Dermis lymphatic vessel endothelial cell (primary cell): ENCODE measurements at places on chromosomes 16 and 17. TPM values are rescaled to one million over a fixed set of nuclear protein-coding genes. Genes with fewer than 3 reads are reported as not detected.

ITGB3 gene
- 357 and 435 TPM in 2 replicates for total RNA-seq

ZNF469 gene
- 0.26 and 0.33 TPM in 2 replicates for total RNA-seq

CBX2 gene
- total RNA-seq = 3.3 and 5.3 TPM in 2 replicates

KRTAP9-4 gene
- total RNA-seq = not detected in 2 replicates

CYB561 gene
- 5.9 and 12.6 TPM in 2 replicates for total RNA-seq

TBC1D28 gene
- not detected in 2 replicates for total RNA-seq

NPIPA8 gene
- total RNA-seq = not detected in 2 replicates

HSD3B7 gene
- 20.3 and 28.2 TPM in 2 replicates for total RNA-seq

HS3ST3B1 gene
- total RNA-seq = 0.43 and 1.0 TPM in 2 replicates

HCRT gene
- total RNA-seq = not detected in 2 replicates

TEKT1 gene
- total RNA-seq = 0.11 TPM in 1 of 2 replicates, not detected in the other

GNAO1 gene
- not detected in 2 replicates for total RNA-seq

SHBG gene
- total RNA-seq = 0.11 and 0.26 TPM in 2 replicates

EFNB3 gene
- 0.33 and 0.52 TPM in 2 replicates for total RNA-seq

TPSD1 gene
- not detected in 2 replicates for total RNA-seq

NATD1 gene
- total RNA-seq = 2.6 TPM in 2 replicates

ENPP7 gene
- total RNA-seq = not detected in 2 replicates

BHLHA9 gene
- total RNA-seq = not detected in 2 replicates

SPNS3 gene
- total RNA-seq = 0.11 and 0.52 TPM in 2 replicates

JPH3 gene
- total RNA-seq = 0.43 and 1.5 TPM in 2 replicates

MYCBPAP gene
- total RNA-seq = 0.11 and 0.77 TPM in 2 replicates

OMG gene
- 2.4 and 7.9 TPM in 2 replicates for total RNA-seq

COX11 gene
- 73.9 and 88.3 TPM in 2 replicates for total RNA-seq

RILP gene
- 11.1 and 12.4 TPM in 2 replicates for total RNA-seq

KRT33B gene
- not detected in 2 replicates for total RNA-seq

USP43 gene
- under 0.01 and 0.09 TPM in 2 replicates for total RNA-seq

CLEC19A gene
- total RNA-seq = under 0.01 TPM in 1 of 2 replicates, not detected in the other

SEPTIN12 gene
- not detected in 2 replicates for total RNA-seq

HAGHL gene
- total RNA-seq = 4.6 and 4.7 TPM in 2 replicates

TBC1D26 gene
- total RNA-seq = under 0.01 TPM in 1 of 2 replicates, not detected in the other

SNN gene
- total RNA-seq = 43.3 and 45.6 TPM in 2 replicates

MYL11 gene
- not detected in 2 replicates for total RNA-seq
